ENCODE measurements at places on chromosomes 1 and 21. TPM values are rescaled to one million over a fixed set of nuclear protein-coding genes. Genes with fewer than 3 reads are reported as not detected.

NPPB gene
- 1.1 TPM for polyA plus RNA-seq

PLPPR5 gene
- not detected for polyA plus RNA-seq

ATP1A2 gene
- polyA plus RNA-seq = 1.5 TPM

TSPEAR gene
- polyA plus RNA-seq = 0.12 TPM

S100A10 gene
- polyA plus RNA-seq = 1,003 TPM

KCNT2 gene
- 0.84 TPM for polyA plus RNA-seq

BTG2 gene
- 29.1 TPM for polyA plus RNA-seq

TNNI3K gene
- polyA plus RNA-seq = 1.4 TPM

SGIP1 gene
- polyA plus RNA-seq = 2.7 TPM

FBXO2 gene
- 9.5 TPM for polyA plus RNA-seq

KIF21B gene
- polyA plus RNA-seq = 1.3 TPM

COPA gene
- 91.4 TPM for polyA plus RNA-seq

MFAP2 gene
- 7.4 TPM for polyA plus RNA-seq

CYP4A22 gene
- polyA plus RNA-seq = 0.16 TPM

CD1B gene
- polyA plus RNA-seq = 0.30 TPM

BSND gene
- polyA plus RNA-seq = not detected

USH2A gene
- under 0.01 TPM for polyA plus RNA-seq

KCND3 gene
- polyA plus RNA-seq = 1.8 TPM

CNR2 gene
- 0.04 TPM for polyA plus RNA-seq

CCDC190 gene
- 3.1 TPM for polyA plus RNA-seq

OPRD1 gene
- polyA plus RNA-seq = 0.02 TPM

GSTM5 gene
- polyA plus RNA-seq = 2.9 TPM

UBL4B gene
- polyA plus RNA-seq = not detected

CFHR4 gene
- not detected for polyA plus RNA-seq

IER5 gene
- polyA plus RNA-seq = 34.5 TPM

RGS18 gene
- 1.4 TPM for polyA plus RNA-seq

SYT6 gene
- not detected for polyA plus RNA-seq
